GM12865 (cell line): ENCODE measurements at places on chromosomes 2 and 18.

DNA sequence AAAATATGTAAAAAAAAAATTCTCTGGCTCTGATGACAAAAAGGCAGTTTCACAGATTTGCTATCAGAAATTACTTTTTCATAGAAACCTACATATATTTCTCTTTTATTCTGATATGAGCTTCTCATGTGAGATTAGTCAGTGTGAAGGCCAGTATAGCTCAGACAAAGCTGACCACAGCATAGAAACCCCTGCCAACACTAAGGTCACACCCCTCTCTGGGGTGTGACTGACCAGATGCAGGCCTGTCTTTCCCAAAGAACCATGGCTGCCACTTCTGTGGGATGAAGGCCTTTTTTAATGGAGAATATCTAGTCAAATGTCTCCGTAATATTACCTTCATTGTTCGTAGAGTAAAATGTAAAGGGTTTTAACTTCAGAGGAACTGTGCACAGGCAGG, 330.3 kb upstream of the KCNJ3 start:
- DNase-seq = no peak

- no peak for DNase-seq
These were observed 41.4 kb upstream of the NABP1 start for GRCh38 chr2:191636586-191636985.

- DNase-seq = no peak
These were observed 316.3 kb downstream of the METTL4 start for GRCh38 chr18:2254977-2255376.

DNA sequence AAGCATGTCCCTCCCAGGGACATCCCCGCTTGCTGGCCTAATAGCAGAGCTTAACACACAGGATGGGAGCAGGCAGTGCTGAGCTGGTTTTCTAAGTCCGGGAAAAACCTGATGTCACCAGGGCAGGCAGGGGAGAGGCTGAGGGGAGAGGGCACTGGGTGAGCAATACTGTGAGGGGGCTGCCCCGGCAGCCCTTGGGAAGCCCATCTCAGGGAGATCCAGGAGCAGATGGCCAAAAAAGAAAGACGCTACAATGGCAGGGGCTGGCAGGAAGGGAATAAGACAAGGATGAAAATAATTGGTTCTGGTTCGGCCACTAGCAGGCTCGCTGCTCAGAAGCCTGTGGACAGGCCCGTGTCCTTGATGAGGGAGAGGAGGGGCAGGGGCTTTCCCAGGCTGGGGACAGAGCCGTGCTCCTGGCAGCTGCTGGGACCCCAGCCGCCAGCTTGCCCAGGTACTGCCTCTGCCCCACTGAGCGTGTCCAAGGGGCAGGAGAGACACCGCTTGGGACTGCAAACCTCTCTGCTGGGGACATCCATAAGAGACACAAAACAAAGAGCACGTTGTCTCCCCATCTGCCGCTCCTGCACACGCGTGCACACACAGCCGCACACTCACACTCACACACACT, 30.2 kb downstream of the SMAD7 start:
- no peak for DNase-seq

DNA sequence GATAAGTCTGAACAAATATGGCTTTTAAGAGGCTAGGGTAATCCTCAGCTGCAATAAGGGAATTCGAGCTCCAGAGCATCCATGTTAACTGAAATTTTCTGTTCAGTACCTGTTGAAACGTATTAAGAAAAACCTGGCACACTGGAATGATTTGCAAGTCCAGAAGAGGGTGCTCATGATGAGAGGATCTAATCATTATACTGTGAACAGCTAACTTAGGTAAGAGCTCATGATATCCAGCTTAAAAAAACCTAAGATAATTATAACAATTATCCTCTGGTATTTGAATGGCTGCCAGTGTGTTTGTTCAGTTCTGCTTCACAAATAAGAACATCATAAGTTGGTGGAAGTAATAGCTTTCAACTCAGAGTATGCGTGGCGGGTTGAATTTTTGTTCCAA, 1118.3 kb upstream of the DDX18 start:
- DNase-seq = no peak

DNA sequence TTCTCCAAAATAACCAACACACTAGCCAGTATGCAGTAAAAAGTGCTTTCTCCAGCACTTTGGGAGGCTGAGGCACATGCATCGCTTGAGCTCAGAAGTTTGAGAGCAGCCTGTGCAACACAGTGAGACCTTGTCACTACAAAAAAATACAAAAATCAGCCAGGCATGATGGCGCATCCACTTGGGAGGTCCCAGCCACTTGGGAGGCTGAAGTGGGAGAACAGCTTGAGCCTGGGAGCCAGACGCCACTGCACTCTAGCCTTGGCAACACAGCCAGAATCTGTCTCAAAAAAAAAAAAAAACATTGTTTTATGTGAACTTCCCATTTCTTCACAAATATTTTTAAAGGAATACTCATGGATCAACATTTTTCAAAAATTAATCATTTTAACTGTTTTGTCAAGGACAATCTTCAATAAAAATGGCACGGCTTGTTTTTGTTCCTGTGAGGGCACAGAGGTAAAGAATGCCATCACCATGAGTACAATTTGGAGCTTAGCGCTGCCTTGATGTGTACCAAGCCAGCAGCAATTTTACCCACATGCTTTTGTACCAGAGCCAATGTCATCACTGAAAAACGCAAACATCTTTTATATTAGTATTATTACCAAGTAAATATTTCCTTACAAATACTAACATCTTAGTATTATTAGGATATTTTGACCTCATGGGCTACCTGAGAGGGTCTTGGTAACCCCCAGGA, 26.7 kb downstream of the RAB1A start:
- no peak for DNase-seq

DNA sequence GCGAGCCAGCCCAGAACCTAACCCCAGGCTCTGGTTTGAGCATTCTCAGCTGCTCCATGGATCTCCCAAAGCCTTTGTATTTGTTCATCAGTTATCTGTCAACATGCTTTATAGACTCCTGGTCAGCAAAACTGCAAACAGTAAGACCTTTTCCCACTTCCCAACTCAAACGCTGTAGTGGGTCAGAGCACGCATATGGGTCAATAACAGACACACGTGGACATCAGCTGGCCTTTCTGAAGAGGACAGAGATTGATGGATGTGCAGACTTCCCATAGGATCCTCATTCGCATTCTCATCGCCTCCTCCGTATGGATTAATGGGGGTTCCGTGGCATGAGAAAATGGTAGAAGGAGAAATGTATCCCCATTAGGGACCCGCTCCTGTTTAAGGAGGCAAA, 508.1 kb downstream of the EIPR1 start:
- no peak for DNase-seq

DNA sequence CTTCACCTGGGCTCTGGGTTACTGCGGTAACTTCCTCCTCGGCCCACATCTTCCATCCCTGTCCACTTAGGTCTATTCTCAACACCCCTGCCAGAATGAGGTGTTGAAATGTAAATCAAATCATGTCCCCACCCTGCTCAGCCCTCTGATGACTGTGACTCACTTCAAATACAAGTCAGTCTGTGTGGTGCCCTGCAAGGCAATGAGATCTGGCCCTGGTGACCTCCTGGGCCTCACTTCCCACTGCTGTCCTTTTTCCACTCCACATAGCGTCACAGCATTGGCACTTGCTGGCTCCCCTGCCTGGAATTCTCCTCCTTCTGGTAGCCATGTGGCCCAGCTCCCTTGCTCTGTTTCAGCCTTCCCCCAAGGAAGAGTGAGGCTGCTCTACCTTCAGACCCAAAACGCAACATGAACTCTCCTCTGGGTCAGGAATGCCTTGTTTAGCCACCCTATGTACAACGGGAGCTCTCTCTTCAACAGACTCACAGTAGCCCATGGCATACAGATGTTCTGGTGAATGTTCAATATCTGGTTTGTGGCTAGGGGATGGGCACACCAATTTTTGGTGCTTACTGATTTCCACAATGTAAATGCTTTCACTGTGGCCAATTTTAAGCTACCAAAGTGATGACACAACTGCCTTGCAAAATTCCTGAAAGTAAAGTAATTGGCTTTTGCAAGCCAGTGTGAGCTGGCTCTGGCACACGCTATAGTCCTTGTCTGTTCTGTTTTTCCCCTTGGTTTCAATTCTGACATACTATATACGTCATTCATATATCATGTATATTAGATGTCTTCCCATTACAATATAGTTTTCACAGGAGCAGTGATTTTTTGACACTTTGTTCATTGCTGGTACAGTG, 550.3 kb upstream of the HS6ST1 start:
- no peak for DNase-seq

GRCh38 chr2:126325202-126325601, 330.8 kb upstream of the GYPC start:
- DNase-seq = no peak

GRCh38 chr2:39696101-39696553, 30.4 kb downstream of the TMEM178A start:
- DNase-seq = no peak

DNA sequence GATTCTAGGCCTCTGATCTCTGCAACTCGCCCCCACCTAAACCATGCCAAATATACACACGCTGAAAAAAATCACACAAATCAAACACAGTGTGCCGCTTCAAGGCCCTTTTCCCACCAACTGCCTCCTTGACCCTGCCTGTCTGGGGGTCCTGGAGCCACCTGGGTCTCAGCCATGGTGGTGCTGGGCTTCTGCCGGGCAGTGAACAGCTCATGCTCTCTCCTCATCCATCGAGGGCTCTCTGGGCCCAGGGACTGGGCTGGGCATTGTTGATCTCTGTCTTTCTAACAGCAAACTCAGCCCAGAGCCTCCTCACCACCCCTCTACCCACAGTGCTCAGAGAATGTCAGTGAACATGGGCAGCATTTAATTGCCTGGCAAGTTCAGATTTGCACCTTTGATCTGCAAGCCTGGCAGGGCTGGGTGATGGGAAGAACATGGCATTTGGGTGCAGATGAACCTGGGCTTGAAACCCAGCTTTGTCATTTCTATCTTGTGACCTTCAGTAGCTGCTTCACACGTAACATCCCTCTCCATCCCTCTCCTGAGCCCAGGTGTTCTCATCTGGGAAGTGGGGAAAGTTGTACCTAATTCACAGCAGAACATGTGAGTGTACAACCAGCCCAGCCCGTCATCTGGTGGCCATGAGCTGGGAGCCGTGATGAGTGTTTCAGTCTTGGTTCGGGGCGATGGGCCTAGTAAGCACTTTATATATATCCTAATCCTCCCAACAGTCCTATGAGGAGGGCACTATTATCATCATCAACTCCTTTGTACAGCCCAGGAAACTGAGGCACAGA, 46.1 kb downstream of the SDC1 start:
- DNase-seq = no peak

DNA sequence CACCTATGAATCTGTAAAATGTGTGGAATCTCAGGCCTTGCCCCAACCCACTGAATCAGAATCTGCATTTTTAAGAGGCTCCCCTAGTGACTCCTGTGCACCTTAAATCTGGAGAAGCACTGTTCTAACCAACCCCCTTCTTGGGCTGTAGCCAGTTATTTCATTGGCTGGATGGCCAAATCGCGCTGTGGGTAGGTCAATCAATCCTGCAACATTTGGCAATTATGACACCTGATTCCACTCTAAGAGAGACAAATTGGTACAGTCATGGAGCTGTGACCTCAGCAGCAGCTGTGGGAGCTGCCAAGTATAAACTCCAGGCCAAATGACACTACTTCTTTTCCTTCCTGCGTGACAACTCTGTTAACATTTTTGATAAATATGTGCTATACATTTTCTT, 208.7 kb downstream of the CLIP4 start:
- DNase-seq = no peak

DNA sequence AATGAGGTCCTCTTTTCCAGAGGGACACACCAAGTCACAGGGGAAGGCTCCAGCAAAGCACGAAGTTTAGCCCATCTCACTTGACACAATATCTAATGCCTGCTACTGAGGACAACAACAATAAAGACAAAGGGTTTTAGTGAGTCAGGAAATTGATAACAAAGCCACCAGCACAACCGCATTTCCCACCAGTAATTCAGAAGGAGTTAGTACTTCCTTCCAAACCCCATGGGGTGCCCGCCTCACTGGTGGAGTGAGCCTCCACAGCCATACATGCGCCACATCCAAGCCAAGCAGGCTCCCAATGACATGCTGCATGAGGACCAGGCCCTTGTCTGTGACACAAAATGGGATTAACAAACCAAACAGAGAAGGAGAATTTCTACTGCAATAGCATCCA, 40.1 kb downstream of the MRPL35 start:
- no peak for DNase-seq

GRCh38 chr2:202115479-202115971, 42.5 kb downstream of the KIAA2012 start:
- DNase-seq = no peak

GRCh38 chr2:8394131-8394530, 287.7 kb upstream of the ID2 start:
- DNase-seq = no peak

GRCh38 chr18:711310-711656, 1.1 kb downstream of the ENOSF1 start:
- DNase-seq = no peak

DNA sequence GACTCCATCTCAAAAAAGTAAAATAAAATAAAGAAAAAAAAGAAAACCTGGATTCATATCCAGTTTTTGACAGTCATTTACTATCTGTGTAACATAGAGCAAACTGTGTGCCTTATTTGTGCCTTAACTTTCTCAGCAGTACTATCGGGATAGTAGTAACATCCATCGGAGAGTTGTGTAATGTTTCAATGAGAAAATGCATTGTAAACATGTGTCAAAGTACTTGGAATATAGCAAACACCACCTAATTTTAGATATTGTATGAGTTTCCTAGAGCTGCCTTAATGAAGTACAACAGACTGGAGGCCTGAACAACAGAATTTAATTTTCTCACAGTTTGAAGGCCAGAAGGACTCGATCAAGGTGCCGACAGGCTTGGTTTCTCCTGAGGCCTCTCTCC, 81.3 kb upstream of the CDC42EP3 start:
- no peak for DNase-seq

DNA sequence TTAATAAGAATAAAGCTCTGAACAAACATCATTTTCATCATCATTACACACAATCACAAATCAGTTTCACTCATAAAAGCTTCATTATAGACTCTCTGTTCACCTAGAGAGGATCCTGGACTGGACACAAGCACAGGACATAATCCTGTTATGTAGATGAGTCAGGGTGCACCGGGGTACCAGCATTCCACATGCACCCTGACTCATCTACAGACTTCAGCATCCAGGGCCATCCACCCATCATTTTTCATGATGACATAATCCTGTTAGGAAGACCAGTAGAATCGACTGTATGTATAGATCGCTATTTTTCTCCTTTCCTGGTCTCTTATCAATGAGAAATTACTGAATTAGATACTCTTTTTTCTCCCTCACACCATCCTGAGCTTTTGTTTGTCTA, 73.7 kb upstream of the PIK3C3 start:
- no peak for DNase-seq
